Heart right ventricle (tissue), 16 donors: ENCODE measurements at places on chromosomes 5 and 9. TPM values are rescaled to one million over a fixed set of nuclear protein-coding genes. Genes with fewer than 3 reads are reported as not detected.

Gene ARL14EPL
- total RNA-seq = not detected

Gene FCN2
- total RNA-seq = not detected

Gene PLAC8L1
- total RNA-seq = not detected

Gene CDX1
- total RNA-seq = not detected

Gene CARTPT
- total RNA-seq = not detected

Gene RNF183
- total RNA-seq = not detected

Gene ZDHHC11B
- 5.0 TPM for total RNA-seq

Gene CYLC2
- not detected for total RNA-seq

Gene SPAG8
- 4.0 TPM for total RNA-seq

Gene FAM78A
- 43.4 TPM for total RNA-seq

Gene SPEF2
- 1.9 TPM for total RNA-seq

Gene ASTN2
- 6.0 TPM for total RNA-seq

Gene NMUR2
- total RNA-seq = not detected

Gene NIPAL4
- not detected for total RNA-seq

Gene PCDHGC5
- total RNA-seq = 3.8 TPM

Gene OR1L6
- total RNA-seq = not detected

Gene GRPEL2
- total RNA-seq = 11.6 TPM

Gene SARDH
- 0.61 TPM for total RNA-seq

Gene SLC28A3
- 0.21 TPM for total RNA-seq

Gene MARVELD2
- 1.2 TPM for total RNA-seq

Gene MZB1
- 0.62 TPM for total RNA-seq

Gene SUSD1
- total RNA-seq = 4.4 TPM

Gene GLRA1
- not detected for total RNA-seq

Gene GFI1B
- total RNA-seq = not detected

Gene PCDHB5
- total RNA-seq = 5.0 TPM

Gene SPINK6
- not detected for total RNA-seq

Gene DMGDH
- 3.1 TPM for total RNA-seq

Gene MAT2B
- total RNA-seq = 56.3 TPM

Gene KIF27
- 2.6 TPM for total RNA-seq

Gene SPAAR
- total RNA-seq = 2.8 TPM

Gene FOXD4L5
- total RNA-seq = not detected

Gene DOCK8
- 2.7 TPM for total RNA-seq

Gene PCA3
- total RNA-seq = not detected

Gene KCTD16
- total RNA-seq = not detected

Gene CDKN2A
- not detected for total RNA-seq

Gene CDK5RAP2
- total RNA-seq = 80.1 TPM

Gene RUSC2
- total RNA-seq = 26.1 TPM

Gene ZDHHC21
- total RNA-seq = 7.3 TPM

Gene BTNL3
- 0.17 TPM for total RNA-seq

Gene PHF24
- total RNA-seq = 0.17 TPM

Gene HAUS6
- total RNA-seq = 9.3 TPM

Gene LCN9
- not detected for total RNA-seq

Gene CCL27
- not detected for total RNA-seq

Gene TUT7
- total RNA-seq = 13.9 TPM

Gene PCDH12
- total RNA-seq = 12.1 TPM

Gene SLC45A2
- total RNA-seq = not detected

Gene TMEM174
- not detected for total RNA-seq

Gene BNC2
- total RNA-seq = 4.3 TPM

Gene FOCAD
- total RNA-seq = 35.5 TPM
